ENCODE measurements at places on chromosomes 6 and 20.

GRCh38 chr20:41101660-41102059 lies 35.7 kb upstream of the PLCG1 start:
- no peak for DNase-seq

DNA sequence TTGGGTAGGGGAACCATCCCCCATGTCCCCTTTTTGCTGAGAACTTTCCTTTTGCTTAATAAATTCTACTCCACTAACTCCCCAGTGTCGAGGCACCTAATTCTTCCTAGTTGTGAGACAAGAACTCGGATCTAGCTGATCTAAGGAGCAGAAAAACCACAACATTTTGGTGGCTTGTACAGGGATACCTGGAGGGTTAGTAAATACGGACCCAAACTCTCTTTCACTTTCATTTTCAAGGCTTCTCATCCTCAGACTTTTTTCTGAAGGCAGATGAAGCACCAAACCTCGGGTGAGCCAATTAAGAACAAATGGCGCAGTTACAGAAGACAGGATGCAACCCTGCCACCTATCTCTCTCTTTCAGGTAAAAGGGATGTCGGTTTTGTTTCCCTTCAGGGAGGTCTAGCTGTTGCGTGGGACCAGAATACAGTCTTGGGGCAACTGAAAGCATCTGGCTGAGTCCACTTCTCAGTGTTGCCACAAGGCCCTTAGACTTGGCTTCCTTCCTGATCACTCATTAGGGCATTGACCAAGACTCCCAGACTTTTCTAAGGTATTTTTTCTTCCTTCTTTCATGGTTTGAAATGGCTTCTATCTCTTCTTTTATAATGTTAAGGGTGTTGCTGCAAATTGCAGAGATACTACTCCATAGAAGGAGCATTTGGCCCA lies 11.1 kb upstream of the HTR1B start:
- no peak for DNase-seq

DNA sequence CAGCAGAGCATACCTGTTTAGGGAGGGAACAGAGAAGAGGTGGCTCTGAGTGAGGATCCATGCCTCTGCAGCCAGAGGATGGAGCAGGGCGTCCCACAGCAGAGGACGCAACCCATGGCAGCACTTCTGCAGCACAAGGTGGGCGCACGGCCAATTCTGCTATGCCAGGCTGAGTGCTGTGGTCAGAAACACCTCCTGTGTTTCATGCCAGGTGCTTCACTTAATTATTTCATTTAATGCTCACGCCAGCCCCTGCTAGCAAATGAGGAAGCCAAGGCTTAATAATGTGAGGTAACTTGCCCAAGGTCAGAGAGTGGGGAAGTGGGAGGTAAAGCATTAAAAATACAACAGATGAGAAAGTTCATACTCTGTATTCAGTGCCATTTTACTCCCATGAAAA lies 68.5 kb upstream of the PTGIS start:
- no peak for DNase-seq

DNA sequence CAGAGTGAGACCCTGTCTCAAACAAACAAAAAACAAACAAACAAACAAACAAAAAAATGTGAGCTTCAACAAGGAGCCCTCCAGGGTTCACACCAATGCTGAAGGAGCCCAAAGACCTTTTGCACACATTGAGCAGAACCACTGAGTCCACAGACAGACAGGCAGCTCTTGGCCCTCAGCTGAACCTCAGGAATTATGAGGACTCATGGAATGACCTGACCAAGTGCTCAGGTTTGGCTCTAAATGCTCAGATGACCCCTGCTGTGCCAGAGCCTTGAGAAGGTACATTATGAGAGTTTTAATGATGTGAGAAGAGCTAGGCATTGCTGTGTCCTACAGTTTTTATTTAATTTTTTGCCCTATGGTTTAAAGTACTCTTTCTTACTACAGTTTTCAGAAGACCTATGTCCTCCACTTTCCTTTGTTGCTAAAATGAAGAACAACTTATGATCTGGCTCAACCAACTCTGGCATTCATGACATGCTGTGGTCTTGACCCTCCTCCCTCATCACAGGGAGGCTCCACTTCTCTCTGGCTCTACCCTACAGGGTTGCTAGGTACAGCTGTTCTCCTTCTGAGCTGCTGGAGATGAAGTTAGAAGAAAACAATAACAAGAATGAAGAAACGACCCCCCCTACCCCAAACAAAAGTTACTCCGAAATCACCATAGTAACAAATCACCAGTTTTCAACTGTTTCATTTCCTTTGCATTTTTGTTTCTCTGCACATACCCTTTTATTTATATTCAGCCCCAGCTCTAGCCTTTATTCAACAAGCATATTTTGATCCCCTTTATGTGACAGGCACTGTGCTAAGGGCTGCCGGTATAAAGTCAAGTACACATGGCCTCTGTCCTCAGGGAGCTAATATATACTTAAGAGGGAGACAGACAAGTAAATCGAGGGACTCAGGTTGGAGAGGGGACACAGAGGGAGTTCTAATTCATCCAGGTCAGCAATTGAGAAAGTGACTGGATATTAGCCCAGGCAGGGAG lies 128.7 kb upstream of the TRAF3IP2 start:
- DNase-seq = no peak

DNA sequence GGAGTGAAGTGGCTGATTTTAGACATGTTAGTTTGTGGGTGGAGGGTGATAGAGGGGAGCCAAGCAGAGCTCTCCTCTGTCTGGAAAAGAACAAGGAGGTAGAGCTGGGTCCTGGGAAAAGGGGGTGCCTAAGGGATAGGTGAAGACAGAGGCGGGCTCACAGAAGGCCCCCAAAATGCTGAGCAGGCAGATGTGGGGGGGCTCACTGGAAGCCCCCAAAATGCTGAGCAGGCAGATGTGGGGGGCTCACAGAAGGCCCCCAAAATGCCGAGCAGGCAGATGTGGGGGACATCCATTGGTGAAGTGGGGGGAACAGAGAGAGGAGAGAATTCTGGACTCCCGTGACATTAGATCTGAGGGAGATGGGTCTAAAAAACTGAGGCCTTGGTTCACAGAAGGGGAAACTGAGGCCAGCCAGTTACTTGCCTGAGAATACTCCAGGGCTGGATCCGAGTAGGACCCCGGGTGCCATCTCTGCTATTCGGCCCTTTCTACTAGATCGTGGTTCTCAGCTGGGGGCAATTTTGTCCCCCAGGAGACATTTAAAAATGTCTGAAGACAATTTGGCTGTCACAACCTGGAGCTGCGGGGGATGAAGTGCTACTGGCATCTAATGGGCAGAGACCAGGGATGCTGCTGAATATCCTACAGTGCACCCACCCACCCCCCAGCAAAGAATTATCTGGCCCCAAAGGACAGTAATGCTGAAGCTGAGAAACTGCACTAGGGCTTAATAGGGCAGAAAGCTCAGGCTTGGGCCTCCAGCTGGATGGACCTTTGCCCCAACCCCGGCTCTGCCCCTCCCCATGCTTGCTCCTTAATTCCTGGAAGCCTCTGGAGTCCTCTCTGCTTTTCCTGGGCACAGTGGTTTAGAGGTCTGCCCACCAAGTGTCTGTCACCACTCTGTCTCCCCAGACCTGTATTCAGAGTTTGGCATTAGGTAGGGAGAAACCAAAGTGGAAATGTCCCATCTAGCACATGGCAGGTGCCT lies 2.1 kb downstream of the LPIN3 start:
- no peak for DNase-seq

DNA sequence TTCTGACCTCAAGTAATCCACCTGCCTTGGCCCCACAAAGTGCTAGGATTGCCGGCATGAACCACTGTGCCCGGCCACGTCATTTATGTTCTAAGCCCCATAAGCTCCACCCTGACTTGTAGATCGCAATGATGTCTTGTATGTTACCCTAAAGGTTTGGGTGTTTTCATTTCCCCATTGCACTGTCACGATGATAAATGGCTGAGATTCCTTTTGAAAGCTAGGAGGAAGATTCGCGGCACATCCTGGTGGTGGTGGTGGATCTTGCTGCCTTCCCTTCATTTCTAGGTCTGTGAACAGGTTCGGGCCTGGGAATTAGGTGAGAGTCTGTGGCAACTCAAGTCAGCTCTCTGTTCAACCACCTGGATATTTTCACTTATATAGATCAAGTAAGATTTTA lies 28.3 kb downstream of the MUC22 start:
- DNase-seq = no peak

DNA sequence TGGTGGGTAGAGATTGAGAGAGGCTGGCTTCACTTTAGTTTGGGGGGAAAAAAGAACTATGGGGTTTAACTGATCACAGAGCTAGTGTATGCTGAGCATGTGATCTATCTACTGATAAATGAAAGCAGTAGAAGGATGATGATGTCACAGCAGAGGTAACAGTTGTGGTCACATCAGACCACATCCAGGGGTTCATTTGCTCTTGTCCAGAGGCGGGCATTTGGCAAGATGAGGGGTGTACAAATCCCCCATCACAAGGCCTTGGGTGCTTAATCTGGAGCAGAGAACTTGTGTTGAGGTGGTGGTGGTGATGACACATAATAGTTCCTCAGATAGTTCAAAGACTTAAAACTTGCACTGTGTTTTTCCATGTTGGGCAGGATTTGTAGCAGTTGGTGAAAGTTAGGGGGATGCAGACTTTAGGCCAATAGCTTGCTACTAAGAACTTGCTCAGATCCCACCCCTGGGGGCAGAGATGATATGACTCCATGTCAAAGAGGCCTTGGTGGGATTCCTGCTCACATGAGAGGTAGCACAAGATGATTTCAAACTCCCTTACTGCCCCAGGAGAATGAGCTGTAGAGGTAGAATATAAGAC lies 63.4 kb downstream of the PRDM1 start:
- no peak for DNase-seq

DNA sequence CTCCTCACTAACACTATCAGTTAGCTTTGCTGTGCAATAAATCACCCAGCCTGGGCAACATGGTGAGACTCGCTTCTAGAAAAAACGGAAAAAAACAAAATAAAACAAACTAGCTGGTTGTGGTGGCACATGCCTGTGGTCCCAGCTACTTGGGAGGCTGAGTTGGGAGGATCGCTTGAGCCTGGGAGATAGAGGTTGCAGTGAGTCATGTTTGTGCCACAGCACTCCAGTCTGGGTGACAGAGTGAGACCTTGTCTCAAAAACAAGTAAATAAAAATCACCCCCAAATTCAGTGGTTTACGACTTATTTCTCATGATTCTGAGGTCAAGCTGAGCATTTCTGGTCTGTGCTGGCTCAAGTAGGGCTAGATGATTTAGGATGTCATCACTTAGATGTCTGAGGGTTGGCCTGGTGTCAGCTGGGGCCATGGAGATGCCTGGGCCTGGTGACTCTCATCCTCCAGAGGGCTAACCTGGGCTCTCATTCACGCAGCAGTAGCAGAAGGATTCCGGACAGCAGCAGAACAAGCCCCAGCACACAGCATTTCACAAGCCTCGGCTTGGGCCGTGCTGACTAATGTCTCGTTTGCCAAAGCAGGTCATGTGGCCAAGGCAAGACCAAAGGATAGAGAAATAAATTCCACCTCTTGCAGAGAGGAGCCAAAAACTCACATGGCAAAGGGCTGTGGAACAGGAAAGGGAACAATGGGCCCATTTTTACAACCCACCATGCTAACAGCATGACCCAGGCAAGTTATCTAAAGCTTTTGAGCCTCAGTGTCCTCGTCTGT lies 32.5 kb downstream of the MGME1 start:
- no peak for DNase-seq

GRCh38 chr20:20483328-20483727 lies 115.4 kb downstream of the INSM1 start:
- DNase-seq = no peak

- no peak for DNase-seq
These were observed at the start of gene DLK2 for GRCh38 chr6:43455531-43456428. Gene DLK2, minus strand, starts transcription at chr6:43455548. Its CDS starts 723 bp downstream, at chr6:43454825.

GRCh38 chr6:131844243-131844841 lies 36.5 kb downstream of the ENPP1 start:
- no peak for DNase-seq

- DNase-seq = no peak
These were observed 504.2 kb upstream of the ID4 start for GRCh38 chr6:19332806-19333460.

DNA sequence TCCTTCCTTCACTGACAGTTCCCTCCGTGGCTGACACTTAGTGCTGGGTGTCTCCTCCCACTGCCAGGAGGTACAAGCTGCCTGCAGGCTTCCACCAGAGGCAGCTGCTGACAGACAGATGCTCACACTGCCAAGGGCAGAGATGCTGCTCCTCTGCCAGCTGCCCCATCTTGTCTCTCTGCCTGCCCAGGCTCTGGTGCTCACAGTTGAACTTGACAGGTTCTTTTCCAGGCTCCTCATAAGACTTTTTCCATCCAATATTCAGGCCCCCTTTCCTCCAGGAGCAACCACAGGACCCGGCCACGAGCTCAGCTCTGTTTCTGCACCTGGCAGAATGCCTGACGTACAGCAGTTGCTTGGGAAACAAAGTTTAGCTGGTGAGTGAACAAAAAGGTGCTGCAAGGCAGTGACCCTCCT lies 79.8 kb downstream of the PSMB1 start:
- no peak for DNase-seq

Measured in activated CD4-positive, CD25-positive, alpha-beta regulatory T cell treated with anti-CD3 and anti-CD28 coated beads, Interleukin-2, amount 50 U/mL, for 16 hours (primary cell).